Activated B cell treated with CpG ODN at 0.5 μM for 24 hours (primary cell): ENCODE measurements at places on chromosomes 3 and 15. TPM values are rescaled to one million over a fixed set of nuclear protein-coding genes. Genes with fewer than 3 reads are reported as not detected.

- no peak for DNase-seq
These were observed 205.0 kb downstream of the OSBPL10 start for GRCh38 chr3:31776016-31776415.

OXSR1 gene
- total RNA-seq: 34.8 and 40.2 TPM in 2 replicates

- no peak for DNase-seq
These were observed 35.6 kb downstream of the LNP1 start for GRCh38 chr3:100436951-100437350.

GRCh38 chr3:38827791-38828190 lies 11.8 kb upstream of the SCN10A start:
- DNase-seq: no peak
